Right ventricle myocardium superior (tissue), 1 donor: ENCODE measurements at places on chromosomes 1 and 21. TPM values are rescaled to one million over a fixed set of nuclear protein-coding genes. Genes with fewer than 3 reads are reported as not detected.

DNA sequence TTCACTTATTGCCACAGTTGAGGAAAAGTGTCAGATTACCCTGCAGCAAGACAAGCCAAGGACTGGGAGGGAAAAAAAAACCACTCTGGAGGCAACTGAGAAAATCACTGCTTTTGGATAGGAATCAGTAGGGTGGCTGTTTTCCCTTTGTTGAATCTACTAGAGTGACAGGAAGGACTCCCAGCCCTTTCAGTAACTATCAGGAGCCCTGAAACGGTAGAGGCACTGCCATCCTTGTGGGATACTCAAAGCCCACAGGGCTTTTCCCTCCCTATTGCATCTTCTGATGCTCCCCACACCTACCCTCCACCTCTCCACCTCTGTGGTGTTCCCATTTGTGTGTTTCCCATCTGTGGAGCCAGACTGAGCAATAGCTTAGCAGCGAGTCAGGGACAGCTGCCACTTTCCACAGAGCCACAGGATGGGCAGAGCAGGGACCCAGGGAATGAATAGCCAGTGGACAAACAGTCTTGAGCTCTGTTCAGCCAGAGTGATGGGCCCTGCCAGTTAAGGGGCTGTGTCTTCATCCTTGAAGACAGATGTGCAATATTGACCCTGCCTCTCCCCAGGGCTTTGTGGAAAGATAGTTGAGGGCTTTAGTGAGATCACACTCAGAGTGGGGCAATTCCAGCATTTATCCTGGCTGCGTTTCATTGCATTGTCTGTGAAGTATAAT, 13.9 kb downstream of the UBIAD1 start:
- no peak for DNase-seq

DNA sequence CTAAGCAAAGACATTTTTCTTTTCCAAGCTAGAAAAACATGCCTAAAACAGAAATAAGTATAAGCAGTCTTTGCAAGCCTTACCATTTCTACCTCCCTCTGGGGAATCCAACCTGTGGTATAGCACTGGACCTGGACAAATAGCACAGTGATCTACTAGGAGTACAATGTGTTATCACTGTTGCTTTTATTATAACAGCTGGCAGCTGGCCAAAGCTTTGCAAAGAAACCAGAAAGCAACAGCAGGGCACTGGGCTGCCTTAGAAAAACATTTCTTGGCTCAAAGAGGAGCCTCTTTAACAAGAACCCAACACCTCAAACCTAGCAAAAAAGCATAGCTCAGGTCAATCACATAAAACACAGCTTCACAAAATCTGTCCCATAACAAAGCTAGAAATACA, 294.5 kb upstream of the GREM2 start:
- no peak for DNase-seq

DNA sequence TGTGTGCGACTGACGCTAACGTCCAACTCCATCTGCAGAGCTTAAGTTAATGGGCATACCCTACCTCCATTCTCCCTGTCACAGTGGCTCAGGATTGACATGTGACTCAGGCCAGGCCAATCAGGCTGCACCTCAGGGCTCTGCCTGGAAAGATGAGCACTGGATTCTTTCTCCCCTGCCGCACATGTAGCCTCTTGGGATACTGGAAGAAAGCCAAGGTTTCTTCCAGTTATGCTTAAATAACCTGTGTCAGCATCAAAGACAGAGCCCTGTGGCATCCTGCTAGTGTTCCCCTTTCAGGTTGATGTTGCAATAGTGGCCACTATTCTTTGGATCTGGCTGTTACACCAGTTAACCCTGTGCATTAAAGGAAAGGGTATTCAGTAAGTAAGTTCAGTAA, 55.0 kb upstream of the SYT6 start:
- no peak for DNase-seq

GRCh38 chr1:39822146-39822545, 33.5 kb upstream of the BMP8B start:
- no peak for DNase-seq

DNA sequence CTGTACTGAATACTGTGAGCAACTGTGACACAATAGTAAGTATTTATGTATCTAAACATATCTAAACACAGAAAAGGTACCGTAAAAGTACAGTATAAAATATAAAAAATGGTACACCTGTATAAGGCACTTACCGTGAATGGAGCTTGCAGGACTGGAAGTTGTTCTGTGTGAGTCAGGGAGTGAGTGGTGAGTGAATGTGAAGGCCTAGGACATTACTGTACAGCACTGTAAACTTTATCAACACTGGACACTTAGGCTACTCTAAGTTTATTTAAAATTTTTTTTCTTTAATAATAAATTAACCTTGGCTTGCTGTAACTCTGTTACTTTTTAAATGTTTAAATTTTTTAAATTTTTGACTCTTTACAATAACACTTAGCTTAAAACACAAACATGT, 24.5 kb upstream of the SHCBP1L start:
- no peak for DNase-seq

DNA sequence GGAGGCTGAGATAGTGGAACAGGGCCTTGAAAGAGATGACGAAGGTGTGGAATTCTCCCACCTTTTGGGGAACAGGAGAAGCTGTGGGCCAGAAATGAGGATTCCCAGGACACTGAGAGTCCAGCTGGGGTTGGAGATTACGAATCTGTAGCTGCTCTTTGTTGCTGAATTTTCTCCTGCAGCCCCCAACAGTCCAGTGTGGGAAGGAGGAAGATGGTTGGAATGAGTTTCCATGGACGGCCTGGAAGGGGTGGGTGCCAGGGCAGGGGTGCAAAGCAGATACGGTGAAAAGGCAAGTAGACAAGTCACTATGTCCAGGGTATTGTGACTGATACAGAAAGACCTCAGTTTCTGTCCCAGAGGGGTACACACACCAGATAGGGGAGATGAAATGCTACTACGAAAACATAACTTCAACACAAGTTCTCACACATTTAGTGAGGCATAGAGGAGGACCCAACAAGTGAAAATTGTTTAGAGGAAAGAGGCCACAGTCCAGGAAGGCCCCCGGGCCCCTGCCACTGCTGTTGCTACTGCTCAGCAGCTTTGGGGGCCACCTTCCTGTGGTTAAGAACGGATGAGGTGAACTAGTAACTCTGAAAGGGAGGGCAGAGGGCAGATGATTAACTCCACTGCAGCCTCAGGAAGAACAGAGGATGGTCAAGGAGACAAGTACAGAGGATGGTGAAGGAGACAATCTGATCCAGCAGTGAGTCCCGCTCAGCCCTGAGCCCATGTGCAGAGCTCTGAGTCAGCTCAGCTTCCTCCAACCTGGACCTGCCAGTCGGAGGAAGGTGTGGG, 7.3 kb downstream of the CD244 start:
- DNase-seq, result no peak

The TAS1R3 gene
- 0.40 TPM for total RNA-seq

GRCh38 chr1:208170252-208170651, 73.9 kb downstream of the PLXNA2 start:
- DNase-seq, result no peak

The CAMK1G gene
- total RNA-seq, result not detected

DNA sequence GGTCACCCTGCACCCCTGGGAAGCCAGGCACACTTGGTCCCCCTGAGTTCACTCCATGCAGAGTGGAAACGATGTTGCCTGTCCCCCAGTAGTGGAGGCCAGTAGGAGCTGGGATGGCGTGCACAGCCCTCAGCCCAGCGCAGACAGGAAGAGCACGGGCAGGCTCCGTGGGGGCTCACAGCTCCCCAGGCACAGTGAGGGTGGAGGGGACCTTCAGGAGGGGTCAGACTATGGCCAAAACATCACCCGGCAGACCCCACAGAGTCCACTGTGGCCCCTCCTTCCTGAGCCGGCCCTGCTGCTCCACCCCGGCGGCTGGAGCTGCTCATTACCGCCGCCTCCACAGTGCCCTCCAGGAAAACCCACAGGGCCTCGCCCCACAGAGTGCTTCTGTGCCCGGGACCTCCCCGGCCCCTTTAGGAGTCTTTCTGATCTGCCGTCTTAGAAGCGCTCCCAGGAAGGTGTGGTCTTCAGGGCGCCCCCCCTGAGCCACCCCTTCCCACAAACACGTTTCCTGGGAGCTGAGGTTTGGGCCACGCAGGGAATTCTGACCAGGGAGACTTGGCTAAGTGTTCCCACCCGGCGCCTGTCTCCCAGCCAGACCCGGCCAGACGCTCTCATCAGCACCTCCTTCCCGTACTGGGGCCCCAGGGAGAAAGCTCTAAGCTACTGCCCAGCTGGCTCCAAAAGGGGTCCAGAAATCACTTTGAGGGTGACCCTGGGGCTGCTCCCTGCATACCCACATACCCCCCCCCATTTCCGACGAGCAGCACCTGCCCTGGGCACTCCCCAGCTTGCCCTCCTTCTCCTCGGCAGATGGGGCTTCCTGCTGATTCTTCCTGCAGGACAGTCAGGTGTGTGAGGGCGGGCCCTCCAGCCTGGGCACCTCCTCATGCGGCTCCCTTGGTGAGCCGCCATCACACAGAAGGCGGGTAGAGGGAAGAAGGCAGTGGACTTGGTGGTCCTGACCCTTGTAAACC, 38.8 kb downstream of the RIPK4 start:
- no peak for DNase-seq

DNA sequence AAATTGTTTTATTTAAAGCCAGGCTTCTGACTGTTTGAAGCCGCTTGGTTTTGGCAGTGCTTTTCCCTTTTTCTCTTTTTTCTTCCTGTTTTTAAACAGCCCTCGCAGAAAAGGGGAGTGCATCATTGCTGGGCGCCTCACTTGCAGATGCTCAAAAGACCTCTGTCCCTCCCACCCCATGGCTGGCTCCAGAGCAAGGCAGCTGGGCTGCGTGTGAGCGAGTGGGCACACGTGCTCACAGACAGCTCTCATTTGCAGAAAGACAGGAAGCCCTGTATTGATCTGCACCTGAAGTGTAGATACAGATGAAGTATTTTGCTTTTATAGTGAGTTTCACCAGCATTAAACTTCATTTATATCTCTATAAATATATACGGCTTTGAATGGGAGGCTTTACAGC, 8.8 kb downstream of the TNR start:
- no peak for DNase-seq

DNA sequence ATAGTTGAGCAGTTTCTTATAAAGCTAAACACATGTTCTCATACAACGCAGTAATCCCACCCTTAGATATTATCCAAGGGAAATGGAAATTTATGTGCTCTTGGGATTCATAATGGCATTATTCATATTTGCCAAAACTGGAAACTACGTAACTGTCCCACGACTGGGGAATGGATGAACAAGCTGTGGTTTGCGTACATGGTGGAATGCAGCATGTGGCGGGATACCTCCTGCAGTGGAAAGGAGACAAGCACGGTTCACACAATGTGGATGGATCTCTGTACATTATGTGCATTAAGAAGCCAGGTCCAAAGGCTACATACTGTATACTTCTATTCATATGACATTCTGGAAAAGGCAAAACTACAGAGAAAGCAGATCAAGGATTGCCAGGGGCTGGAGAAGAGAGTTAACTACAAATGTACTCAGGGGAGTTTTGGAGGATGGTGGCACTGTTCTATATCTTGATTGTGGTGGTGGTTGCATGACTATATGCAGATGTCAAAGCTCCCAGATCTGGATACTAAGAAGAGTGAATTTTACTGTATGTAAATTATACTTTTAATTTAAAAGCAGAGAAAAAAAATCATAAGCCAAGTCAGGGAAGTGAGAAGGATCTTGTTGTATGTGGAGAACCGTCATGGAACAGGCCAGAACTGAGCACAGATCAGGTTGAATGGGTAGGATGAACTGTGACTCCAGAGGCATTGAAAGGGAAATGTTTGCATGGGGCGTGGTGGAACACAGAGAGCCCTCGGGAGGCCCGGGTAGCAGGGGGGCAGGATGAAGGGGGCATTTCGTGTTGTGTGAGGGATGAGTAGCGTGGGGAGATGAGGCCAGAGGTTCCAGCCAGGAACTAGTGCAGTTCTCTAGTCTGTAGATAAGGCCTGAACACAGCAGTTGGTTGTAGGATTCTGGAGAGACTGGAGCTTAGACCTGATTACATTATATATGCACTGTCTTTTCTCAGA, 90.7 kb downstream of the GALNT2 start:
- DNase-seq, result peak; percentile 43

The LYST gene
- 9.7 TPM for total RNA-seq

GRCh38 chr1:51392241-51392640, 61.9 kb upstream of the TTC39A start:
- no peak for DNase-seq

GRCh38 chr21:20998886-20999285, 677 bp downstream of the NCAM2 start:
- no peak for DNase-seq

GRCh38 chr1:78427506-78427905, 63.3 kb upstream of the PTGFR start:
- no peak for DNase-seq

The STYXL2 gene
- 121 TPM for total RNA-seq

- DNase-seq, result no peak
Measured at GRCh38 chr1:209191262-209191634, 392.3 kb upstream of the CAMK1G start.

GRCh38 chr1:30645807-30646206, 77.6 kb downstream of the MATN1 start:
- DNase-seq, result no peak

DNA sequence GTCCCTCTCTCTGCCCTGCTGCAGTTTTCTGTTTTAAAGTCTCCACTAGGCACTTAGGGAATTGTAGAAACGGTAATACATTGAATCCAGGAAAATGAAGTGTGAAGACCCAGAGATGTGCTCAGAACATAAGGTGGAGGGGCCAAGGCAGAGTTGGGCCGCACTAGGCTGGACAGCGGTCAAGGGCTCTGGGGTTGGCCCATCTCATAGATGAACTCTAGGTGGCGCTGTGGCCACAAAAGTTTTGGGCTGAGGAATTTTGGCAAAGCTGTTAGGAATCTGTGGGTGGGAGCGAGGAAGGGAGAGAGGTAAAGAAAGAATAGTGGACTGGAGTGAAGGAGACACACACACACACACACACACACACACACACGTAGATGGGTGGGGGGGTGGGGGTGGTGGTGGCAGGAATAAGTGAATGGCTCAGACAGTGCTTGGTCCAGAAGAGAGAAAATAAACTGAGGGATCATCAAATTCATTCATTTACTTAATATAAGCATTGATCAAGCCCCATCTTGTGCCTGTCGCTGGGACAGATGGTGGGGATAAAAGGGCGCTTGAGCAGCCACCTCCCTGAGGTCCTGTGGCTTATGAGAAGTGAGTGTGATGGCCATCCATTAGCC, 258.5 kb downstream of the TRABD2B start:
- peak; percentile 62 for DNase-seq

GRCh38 chr1:59977075-59977410, 50.5 kb upstream of the CYP2J2 start:
- DNase-seq, result no peak

GRCh38 chr21:43764576-43765495, 11.3 kb downstream of the CSTB start:
- no peak for DNase-seq

GRCh38 chr21:15626031-15626430, 103.8 kb upstream of the USP25 start:
- no peak for DNase-seq
